Neural crest cell (in vitro differentiated cells): ENCODE measurements at places on chromosomes 1 and 21. TPM values are rescaled to one million over a fixed set of nuclear protein-coding genes. Genes with fewer than 3 reads are reported as not detected.

GRCh38 chr1:177333936-177334595, 163.3 kb downstream of the BRINP2 start:
- H3K27me3 ChIP-seq, result no peaks in the 10 kb centered on the region
- no peak overlapping the region for H3K27ac ChIP-seq
- H3K4me1 ChIP-seq, result no peaks in the 10 kb centered on the region

DNA sequence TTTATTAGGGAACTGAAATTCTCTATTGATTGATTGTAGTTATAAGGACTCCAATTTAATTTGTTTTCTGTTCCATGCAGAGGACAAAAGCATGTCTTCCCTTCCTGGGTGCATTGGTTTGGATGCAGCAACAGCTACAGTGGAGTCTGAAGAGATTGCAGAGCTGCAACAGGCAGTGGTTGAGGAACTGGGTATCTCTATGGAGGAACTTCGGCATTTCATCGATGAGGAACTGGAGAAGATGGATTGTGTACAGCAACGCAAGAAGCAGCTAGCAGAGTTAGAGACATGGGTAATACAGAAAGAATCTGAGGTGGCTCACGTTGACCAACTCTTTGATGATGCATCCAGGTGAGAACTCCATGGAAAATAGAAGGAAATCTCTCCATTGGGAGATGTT, 1.5 kb downstream of the SETDB1 start:
- peaks cover 40% of the 10 kb centered on the region for H3K36me3 ChIP-seq
- DNase-seq, result no peak
- no peaks in the 10 kb centered on the region for H3K27me3 ChIP-seq
- no peak overlapping the region for H3K27ac ChIP-seq
- peaks cover 25% of the 10 kb centered on the region for H3K4me1 ChIP-seq

GRCh38 chr1:29322861-29323585, 86.7 kb downstream of the PTPRU start:
- no peak for DNase-seq
- no peak overlapping the region for H3K4me3 ChIP-seq
- no peaks in the 10 kb centered on the region for H3K27me3 ChIP-seq
- H3K36me3 ChIP-seq, result no peaks in the 10 kb centered on the region

GRCh38 chr1:101261623-101262022, 24.8 kb downstream of the S1PR1 start:
- peak overlapping the region; percentile 64 for H3K27ac ChIP-seq
- H3K36me3 ChIP-seq, result no peaks in the 10 kb centered on the region
- no peaks in the 10 kb centered on the region for H3K27me3 ChIP-seq
- DNase-seq, result no peak
- peaks cover 23% of the 10 kb centered on the region for H3K4me1 ChIP-seq

DNA sequence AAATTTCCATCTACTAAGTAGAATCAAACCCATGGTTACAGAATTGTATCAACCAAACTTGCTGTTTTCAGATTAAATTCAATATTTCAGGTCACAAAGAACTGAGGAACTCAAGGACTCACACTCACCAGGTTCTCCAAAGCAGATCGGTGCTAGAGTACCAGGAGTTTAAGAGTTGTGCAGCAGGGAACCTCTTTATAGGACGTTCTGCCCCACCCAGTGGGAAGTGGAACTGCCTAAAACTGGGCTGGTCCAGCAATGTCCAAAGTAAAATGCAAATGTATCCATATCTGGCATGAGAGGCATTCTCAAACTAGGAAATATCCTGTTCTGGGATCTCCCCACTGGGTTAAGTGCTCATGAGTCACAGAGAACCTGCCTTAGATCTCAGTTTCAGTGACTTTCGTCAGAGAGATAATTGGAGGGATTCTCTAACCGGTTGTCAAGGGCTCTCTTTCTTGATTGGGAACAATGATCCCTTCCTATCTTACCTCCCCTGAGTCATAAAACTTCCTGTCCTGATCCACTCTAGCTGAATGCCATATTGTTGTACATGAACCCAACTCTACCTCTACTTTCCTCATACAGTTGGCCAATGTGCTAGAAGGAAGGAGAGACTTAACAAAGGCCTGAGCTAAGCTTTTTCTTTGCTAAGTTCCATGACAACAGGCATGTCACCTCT, at the start of gene SPRR2D:
Gene SPRR2D, minus strand, starts transcription at position 171 of the 682 bp plus-strand sequence. CDS start 774 bp downstream, outside the sequence.
- no peaks in the 10 kb centered on the region for H3K36me3 ChIP-seq
- H3K4me1 ChIP-seq, result no peaks in the 10 kb centered on the region
- peaks cover 24% of the 10 kb centered on the region for H3K27me3 ChIP-seq
- H3K4me3 ChIP-seq, result no peak within 1 kb of the TSS
- no peak within 1 kb of the TSS for H3K27ac ChIP-seq

- H3K36me3 ChIP-seq, result no peaks in the 10 kb centered on the region
- H3K27me3 ChIP-seq, result no peaks in the 10 kb centered on the region
- H3K4me3 ChIP-seq, result no peak overlapping the region
- no peak overlapping the region for H3K27ac ChIP-seq
Observed at GRCh38 chr1:91609551-91609950, 108.9 kb downstream of the CDC7 start.

Gene FCRL4
- not detected in 2 replicates for total RNA-seq

- H3K36me3 ChIP-seq, result peaks cover 6% of the 10 kb centered on the region
- peak; percentile 10 for DNase-seq
- no peak overlapping the region for H3K27ac ChIP-seq
- H3K27me3 ChIP-seq, result peaks cover 4% of the 10 kb centered on the region
- peak overlapping the region; percentile 89 for H3K4me3 ChIP-seq
Observed at GRCh38 chr1:167720965-167721616, 691 bp upstream of the MPZL1 start.

GRCh38 chr1:76611770-76612445, 255.4 kb upstream of the ST6GALNAC5 start:
- H3K4me1 ChIP-seq, result no peaks in the 10 kb centered on the region
- no peak for DNase-seq
- H3K36me3 ChIP-seq, result no peaks in the 10 kb centered on the region
- no peaks in the 10 kb centered on the region for H3K27me3 ChIP-seq

DNA sequence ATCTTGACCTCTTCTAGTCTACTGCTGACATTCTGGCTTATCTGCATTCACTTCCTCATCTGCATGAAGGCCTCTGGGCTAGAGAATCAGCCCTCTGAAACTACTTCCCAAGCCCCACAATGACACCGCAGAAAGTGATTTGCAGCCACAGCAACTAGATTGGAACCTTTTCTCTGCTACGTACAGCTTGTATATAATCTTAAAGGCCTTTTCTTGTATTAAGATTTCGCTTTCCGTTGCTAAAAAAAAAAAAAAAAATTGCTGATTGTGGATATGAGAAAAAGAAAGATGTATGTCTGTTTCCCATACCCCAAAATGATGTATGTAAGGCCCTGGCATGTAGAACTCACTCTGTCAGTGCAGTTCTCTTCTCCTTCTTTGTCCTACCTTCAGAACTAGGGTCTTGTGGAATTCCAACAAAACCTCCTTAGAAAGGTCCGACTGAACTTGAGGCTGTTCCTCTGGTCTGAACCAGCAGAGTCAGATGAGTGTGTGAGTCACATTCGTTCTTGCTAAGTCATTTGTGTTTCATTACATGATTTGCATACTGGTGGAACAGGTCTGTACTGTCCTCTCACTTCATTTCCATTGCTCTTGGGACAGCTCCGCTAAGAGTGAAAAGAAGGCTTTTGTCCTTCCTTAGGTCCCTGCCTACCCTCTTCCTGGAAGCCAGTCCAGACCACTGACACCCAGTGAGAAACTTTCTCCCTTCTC, 62.7 kb downstream of the PLPP3 start:
- H3K4me3 ChIP-seq, result no peak overlapping the region
- no peaks in the 10 kb centered on the region for H3K27me3 ChIP-seq
- H3K36me3 ChIP-seq, result peaks cover 14% of the 10 kb centered on the region

DNA sequence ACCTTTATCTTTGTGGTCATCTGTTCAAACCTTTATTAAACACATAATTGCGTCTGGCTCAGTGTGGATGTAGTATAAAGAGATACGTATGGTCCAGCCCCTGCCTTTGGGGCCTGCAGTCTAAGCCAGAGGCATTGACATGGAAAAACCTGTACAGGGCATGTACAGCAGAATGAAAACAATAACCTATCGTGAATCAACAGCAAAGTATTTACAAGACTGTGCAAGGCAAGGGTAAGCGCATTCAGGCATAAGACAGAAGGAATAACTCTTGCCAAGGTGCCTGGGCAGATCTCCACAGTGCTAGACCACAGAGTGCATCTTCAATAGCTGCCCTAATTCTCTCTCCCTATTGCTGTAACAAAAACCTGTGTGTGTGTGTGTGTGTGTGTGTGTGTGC, 35.5 kb downstream of the KIRREL1 start:
- H3K4me3 ChIP-seq, result no peak overlapping the region
- no peak overlapping the region for H3K27ac ChIP-seq
- H3K27me3 ChIP-seq, result no peaks in the 10 kb centered on the region
- no peak for DNase-seq
- peaks cover 11% of the 10 kb centered on the region for H3K36me3 ChIP-seq

GRCh38 chr1:21468599-21468998, 28.7 kb downstream of the NBPF3 start:
- peaks cover 3% of the 10 kb centered on the region for H3K36me3 ChIP-seq
- H3K27ac ChIP-seq, result no peak overlapping the region
- H3K4me3 ChIP-seq, result no peak overlapping the region
- no peak for DNase-seq

GRCh38 chr1:28144203-28145135, 32.0 kb downstream of the PTAFR start:
- no peak overlapping the region for H3K4me3 ChIP-seq
- no peak for DNase-seq
- H3K4me1 ChIP-seq, result no peaks in the 10 kb centered on the region
- no peaks in the 10 kb centered on the region for H3K36me3 ChIP-seq
- peaks cover 2% of the 10 kb centered on the region for H3K27me3 ChIP-seq
